ENCODE measurements at places on chromosomes 1 and 21.
A peak's percentile ranks its signal among the peaks of the same experiment; 100 is the strongest.

- no peak for DNase-seq
Observed at GRCh38 chr1:209863766-209864485, 36.2 kb downstream of the UTP25 start.

DNA sequence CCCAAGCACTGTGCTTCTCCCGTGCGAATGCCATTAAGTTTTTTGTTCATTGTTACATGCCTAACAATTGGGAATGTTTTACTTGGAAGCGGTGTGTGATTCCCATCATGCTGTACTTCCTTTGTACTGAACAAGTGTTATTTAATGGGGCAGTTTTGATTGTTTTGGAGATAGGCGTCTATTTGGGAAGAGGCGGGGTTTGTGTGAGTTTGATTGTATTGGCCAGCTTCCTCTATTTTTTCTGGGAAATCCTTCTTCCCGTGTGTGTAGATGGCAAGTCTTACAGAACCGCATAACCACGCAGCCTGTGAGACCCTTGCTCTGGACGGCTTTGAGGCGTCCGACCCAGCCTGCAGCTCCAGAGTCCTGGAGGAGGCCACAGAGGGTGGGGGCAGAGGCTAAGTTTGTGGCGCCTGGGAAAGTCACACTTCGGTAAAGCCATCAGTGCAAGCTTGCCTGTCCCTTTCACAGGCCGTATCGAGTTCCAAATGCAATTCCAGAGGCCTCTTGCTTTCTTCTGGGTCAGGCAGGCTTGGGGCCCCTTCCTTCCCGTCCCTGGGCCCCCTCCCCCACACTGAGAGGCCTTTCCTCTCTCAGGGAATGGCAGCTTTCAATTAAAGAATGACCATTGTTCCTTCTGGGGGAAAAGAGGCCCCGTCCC lies 210.3 kb downstream of the TOMM20 start:
- DNase-seq, result peak; percentile 70

GRCh38 chr1:9960706-9961562 lies 17.7 kb downstream of the NMNAT1 start:
- DNase-seq, result peak; percentile 58

DNA sequence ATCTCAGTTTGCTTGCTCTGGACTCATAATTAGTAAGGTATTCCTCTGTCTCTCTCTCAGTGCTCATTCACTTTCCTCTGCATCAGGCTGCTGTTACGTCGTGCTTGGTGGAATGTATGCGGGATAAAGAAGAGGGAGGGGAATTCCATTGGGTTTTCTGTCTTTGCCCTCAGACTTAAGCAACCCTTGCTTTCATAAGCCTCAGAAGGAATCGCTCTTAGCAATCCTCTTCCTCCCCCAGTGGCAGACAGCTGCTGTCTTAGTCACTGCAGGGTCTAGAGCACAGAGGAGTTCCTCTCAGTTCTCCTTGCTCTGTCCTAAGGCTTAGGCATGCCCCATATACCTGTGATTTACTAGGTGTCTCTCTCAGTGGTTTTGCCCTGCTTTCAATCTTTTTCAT lies 19.1 kb upstream of the NTMT2 start:
- DNase-seq, result no peak

DNA sequence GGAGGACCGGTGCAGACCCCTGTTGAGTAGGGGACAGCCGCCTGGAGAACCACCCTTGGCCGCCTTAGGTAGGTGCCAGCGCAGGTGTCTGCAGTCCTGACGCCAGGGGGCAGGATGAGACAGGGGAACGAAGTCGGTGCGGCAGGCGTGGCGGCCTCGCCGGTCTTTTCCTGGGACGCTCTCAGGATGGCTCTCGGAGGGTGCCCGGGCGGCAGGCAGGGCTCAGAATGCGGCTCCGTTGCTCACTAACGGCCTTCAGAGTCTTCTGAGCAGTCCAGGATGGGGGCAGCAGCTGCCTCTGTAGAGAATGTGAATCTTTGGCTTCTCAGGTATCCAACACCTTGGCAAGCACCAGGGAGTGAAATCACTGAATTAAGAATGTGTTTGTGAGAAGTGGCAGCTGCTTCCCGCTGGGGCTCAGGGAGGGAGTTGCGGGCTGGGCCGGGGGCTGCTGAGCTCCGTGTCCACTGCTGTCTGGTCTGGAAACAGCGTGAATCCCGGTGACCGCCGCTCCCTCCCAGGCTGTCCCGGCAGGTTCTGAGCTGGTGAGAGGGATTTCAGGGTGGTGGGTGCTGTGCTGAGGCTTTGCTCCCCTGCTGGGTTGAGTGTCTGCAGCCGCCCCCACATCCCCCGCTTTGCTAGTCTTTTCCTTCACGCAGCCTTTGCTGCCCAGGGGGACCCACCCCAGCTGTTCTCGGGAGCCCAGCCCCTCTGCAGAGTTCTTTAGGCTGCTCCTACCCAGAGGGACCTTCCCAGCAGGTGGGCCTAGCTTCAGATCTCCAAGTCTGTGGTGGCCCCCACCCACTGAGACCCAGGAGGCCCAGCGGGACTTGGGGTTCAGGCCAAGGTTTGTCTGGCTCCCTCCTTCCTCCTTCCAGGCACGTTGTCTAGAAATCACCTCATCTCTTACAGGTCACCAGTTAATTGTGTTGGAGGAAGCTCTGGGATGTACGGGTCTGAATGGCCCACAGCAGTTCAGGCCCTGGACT lies 11.1 kb upstream of the C1orf174 start:
- DNase-seq, result peak; percentile 73

- DNase-seq, result no peak
Observed at GRCh38 chr1:94925004-94925403, 1.9 kb downstream of the CNN3 start.

GRCh38 chr1:31354283-31354682 lies 18.6 kb downstream of the FABP3 start:
- no peak for DNase-seq

DNA sequence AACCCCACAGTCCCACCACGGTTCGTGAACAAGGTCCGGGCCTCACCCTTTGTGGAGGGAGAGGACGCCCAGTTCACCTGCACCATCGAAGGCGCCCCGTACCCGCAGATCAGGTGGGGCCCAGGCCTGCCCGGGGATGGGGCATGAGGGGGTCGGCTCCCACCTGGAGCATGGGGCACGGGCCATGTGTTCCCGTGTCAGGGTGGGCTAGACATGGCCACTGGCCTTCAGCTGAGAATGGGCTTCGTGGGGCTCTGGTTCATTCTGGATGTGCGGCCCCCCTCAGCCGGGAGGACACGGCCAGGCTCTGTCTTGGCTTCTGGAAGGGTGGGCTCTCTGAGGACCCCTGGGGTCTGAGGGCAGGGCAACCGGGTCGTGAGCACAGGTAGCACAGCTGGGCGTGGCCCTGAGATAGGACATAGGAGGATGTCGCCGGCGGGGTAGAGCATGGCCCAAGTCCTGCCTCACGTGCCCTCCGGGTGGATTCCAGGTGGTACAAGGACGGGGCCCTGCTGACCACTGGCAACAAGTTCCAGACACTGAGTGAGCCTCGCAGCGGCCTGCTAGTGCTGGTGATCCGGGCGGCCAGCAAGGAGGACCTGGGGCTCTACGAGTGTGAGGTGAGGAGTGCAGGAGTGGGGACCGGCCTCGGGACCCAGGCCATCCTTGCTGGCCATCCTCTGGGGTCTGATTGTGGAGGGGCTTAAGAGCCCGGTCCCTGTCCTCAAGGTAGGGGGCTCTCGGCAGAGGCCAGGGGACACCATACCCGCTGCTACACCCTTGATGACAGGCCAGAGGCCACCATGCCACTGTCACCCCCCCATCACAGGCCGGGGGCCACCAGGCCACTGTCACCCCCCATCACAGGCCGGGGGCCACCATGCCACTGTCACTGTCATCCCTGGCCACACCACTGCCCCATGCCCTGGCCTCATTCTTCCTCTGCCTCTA lies 55.5 kb downstream of the TRIM11 start:
- peak; percentile 13 for DNase-seq

DNA sequence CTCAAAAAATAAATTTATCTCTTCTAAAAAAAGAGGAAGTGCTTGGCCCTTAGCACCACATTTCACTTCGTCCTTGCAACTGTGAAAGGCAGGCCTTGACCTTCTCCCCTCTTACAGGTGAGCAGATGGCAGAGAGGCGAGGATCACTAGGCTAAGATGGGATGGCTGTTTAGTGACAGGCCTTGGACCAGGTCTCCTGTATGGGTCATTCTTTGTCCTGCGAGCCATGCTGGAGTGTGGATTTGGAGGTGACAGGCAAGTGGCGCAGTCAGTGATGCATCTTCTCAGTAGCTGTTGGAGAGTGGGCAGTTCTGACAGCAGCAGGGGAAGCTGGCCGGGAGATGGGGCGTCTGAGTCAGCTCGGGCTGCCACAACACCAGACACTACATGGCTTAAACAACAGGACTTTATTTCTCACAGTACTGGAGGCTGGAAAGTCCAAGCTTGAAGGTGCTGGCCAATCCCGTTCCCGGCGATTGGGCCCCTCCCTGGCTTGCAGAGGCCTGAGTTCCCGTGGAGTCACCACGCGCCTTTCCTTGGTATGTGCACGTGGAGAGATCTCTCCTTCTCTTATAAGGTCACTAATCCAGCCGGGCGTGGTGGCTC lies 16.5 kb downstream of the SLC27A3 start:
- no peak for DNase-seq

DNA sequence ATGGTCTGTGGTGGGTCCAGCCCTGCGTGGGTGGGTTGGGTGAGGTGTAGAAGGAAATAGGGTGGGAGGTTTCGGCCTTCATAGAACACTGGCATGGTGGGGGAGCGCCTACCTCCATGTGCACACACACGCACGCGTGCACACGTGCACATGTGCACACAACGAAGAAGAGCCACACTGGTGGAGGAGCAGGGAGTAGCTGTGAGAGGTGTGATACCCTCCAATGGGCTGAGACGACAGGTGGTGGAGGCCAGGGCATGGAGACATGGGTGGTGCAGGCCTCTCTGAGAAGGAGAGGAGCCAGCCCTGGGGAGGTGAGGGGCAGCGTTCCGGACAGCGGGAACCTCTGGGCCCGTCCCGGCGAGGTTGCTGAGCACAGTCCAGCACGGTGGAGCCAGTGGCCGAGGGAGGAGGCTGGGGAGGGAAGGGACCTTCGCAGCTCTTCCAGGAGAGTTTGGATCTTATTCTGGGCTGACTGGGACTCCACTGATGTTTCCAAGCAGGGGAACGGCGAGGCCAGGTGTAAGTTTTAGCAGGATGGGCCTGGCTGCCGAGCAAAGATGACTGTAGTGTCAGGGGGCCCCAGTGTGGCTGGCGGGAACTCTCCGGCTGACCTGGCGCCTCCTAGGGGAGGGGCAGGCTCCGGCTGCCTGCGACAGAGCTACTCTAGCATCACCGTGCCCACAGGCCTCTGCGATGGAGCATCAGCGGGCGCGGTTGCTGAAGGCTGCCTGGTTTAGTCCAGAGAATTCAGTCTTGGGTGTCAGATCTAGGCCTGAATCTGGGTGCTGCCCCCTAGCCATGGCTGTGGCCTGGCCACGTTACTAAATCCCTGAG lies 107.2 kb downstream of the ARHGEF10L start:
- DNase-seq, result no peak

DNA sequence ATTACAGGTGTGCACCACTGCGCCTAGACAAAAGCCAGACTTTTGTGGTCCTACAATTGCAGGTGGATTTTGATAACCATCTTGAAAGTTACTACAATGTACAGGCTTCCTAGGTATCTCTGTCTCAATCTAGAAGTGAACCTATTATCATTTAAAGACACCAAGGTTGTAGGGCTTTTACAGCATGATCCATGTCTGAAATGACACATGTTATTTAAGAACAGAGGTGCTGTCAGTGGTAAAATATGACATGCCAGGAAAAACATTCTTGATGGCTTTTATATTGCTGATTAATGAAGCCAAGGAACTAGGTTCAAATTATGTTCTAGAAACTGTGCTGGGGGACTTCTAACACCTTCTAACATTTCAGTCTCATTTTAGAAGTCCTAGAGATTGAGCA lies 253.1 kb downstream of the SDCCAG8 start:
- DNase-seq, result no peak

DNA sequence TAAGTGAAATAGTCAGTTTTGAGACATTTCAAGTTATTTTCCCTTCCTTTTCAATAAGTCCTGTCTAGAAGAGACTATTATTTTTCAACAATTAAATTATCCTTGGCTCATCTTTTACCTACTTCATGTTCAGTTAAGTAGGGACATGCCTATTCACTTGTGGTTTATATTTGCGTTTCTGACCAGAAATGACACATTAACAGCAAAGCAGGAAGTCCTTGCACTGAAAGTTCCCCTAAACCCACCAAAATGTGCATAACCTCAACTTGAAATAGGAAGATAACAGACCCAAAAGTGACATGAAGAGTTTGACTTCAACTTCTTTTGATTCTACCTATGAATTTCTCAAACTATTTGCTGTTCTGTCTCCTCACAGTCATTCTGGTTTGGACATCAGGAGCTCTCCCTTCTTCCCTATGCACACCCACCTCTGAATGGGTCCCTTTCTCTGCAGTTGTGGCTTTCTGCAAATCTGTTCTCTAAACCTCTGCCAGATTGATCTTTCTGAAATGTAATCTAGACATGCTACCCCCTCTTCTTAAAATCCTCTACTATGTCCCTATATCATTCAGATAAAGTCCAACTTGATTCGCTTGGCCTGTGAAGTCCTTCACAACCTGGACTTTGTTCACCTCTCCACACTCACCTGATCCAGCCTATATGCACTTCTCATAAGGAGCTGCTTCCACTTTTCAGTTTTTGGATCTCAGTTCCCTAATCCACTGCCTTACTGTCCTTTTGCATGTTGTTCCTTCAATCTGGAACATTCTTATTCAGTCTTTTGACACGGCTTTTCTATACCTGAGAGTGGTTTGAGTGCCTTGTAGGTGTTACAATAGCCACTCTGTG lies 661.5 kb upstream of the ADGRL4 start:
- no peak for DNase-seq

- DNase-seq, result no peak
Observed at GRCh38 chr1:115029526-115029925, at the start of gene TSHB. TSHB (plus strand) TSS chr1:115029826; CDS start chr1:115033363, 3,537 bp downstream.

- no peak for DNase-seq
Observed at GRCh38 chr1:162386292-162387225, 5.0 kb downstream of the C1orf226 start.

DNA sequence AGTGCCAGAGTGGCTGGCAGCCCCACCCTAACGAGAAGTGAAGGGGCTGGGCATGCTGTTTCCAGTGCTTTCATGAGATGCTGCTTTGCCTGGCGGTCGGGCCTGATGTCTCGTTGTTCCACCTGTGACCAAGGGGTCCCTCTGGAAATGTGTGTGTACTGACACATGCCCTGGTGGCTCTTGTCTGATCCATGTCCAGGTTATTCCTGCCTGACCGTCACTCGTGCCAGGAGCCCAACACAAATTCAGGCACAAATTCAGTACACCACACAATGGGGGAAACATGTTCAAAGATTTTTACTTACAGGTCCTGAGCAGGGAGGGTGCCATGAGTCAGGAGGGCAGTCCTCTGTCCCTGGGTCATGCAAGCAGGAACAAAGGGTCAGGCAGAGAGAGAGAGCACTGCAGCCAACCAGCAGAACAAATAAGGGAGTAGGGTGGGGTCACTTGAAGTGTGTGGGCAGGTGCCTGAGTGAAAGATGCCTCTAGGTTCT lies 76.3 kb downstream of the ADARB1 start:
- DNase-seq, result no peak
